ENCODE measurements at places on chromosomes 5 and 9. TPM values are rescaled to one million over a fixed set of nuclear protein-coding genes. Genes with fewer than 3 reads are reported as not detected.

GRCh38 chr9:88090151-88090581, 48.1 kb downstream of the SPATA31C2 start:
- H3K4me1 ChIP-seq, result peaks cover 11% of the 10 kb centered on the region
- peaks cover 3% of the 10 kb centered on the region for H3K27me3 ChIP-seq
- no peak for DNase-seq
- H3K4me3 ChIP-seq, result no peak overlapping the region
- H3K27ac ChIP-seq, result no peak overlapping the region

Gene PTPDC1
- total RNA-seq, result 7.2 TPM

DNA sequence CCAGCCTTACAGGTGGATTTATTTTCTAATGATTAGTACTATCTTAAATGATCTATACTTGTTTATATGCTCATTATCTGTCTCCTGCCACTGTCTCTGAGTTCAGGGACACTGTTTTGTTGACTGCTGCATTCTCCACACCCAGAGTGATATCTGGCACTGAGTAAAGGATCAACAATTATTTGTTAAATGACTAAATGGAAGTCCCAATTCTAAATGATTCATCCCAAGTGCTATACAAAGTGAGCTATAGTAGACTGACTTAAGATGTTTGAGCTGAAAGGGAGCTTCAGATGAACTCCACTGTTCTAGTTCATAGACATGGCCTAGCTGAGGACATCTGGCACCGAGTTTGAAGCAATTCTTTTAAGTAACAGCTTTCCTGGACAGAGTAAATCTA, 40.5 kb downstream of the ITGA2 start:
- no peaks in the 10 kb centered on the region for H3K36me3 ChIP-seq
- no peak overlapping the region for H3K4me3 ChIP-seq
- DNase-seq, result no peak
- H3K27me3 ChIP-seq, result no peaks in the 10 kb centered on the region

Gene ADAMTS2
- 2.1 TPM for total RNA-seq

DNA sequence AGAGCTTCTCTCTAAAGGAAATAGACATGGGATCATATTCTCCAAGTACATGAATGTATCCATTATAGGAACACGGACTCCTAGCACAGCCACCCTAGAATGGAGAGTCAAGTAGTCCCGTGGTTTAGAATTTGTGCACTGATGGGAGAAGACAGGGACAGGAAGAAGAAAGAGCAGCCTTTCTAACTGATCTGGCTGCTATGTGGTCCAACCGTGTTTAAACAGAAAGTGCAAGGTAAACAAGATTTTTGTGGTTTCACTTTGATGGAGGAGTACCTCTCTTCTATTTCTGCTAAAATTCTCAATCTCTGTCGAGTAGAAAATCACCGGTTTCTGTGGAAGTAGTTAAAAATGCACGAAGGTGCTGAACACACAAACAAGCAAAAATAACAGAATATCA, 171.3 kb downstream of the ST8SIA4 start:
- no peaks in the 10 kb centered on the region for H3K27me3 ChIP-seq
- DNase-seq, result no peak
- H3K4me3 ChIP-seq, result no peak overlapping the region
- no peak overlapping the region for H3K27ac ChIP-seq
- no peaks in the 10 kb centered on the region for H3K36me3 ChIP-seq

Gene SLC22A4
- not detected for total RNA-seq

Gene ARL14EPL
- not detected for total RNA-seq

Gene CARTPT
- total RNA-seq, result not detected

DNA sequence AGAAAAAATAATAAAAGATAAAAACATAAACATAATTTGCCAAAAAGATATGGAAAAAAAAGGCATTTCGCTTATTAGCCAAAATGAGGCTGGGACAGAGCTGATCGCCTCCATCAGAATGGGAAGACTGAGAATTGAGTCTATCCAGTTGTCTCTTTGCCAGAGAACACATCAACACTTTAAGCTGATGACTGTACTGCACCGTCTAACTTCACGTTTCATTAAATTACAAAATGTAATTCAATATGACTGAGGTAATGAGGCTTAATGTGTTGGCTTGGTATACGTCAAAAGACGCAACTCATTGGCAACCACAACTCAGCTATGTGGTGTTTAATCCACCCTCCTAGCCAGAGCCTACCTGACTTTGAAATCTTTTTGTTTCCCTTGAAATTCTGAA, 462.7 kb upstream of the CD180 start:
- no peak overlapping the region for H3K4me3 ChIP-seq
- no peaks in the 10 kb centered on the region for H3K27me3 ChIP-seq
- H3K36me3 ChIP-seq, result no peaks in the 10 kb centered on the region

Gene SPINK13
- total RNA-seq, result not detected

DNA sequence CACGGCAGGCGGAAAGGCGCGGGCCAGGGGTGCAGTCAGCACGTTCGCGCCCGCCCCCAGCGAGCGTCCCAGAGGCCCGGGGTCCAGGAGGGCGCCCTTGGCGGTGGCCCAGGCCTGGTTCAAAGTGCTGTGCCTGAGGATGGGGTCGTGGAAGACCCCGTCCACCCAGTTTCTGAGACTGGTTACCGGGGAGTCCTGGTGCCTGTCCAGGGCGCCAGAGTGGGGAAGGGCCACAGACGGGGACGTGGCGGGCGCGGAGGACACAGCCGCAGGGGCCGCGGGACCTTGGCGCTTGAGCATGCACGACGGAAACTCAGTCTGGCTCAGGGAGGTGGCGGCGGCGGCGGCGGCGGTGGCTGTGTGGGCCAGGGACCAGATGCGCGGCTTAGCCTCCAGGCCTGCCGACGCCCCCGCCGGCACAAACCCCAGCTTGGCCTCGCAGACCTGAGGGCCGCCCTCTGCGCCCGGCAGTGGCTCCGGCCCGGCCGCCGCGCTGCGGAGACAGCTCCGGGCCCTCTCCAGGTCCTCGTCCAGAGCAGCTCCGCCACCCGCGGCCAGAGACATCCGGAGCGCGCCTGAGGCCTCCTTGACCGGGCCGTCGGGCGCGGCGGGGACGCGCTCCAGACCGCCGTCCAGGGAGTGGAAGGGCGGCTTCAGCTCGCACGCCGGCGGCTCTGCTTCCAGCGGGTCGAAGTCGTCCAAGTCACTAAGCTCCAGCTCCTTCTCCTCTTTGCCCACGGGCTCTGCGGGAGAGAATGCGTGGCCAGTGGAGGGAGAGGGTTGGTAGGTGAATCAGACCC, 4.5 kb downstream of the IRX4 start:
- no peaks in the 10 kb centered on the region for H3K36me3 ChIP-seq
- peaks cover 6% of the 10 kb centered on the region for H3K4me1 ChIP-seq
- no peak overlapping the region for H3K4me3 ChIP-seq
- H3K27ac ChIP-seq, result no peak overlapping the region

Gene MARCOL
- not detected for total RNA-seq

DNA sequence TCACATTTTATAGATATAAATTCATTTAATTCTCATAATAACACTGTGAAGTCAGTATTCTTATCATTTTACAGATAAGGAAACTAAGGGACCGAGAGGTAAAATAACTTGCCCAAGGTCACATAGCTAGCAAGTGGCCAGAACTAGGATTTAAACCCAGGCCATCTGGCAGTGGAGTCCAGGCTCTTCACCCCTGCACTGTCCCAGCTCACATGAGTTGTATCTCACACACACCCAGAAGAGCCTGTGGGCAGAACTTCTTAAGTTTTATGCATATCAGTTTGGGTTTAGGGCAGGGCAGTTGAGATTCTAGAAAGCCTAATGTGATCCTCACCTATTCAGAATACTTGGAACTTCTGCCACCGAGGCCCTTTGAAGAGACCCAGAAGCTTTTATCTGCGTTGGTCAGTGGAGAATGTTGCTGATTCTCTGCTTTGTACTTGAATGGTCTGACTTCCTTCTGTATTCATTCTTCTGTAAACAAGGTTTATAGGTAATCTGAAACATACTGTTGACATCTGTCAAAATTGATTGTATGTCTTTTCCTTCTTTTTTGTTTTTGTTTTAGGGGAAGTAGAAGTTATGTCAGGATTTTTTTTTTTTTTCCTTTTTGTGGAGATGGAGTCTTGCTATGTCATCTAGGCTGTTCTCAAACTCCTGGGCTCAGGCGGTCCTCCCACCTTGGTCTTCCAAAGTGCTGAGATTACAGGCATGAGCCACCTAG, 75.8 kb downstream of the KIAA1958 start:
- H3K27me3 ChIP-seq, result no peaks in the 10 kb centered on the region
- no peak overlapping the region for H3K27ac ChIP-seq
- no peak for DNase-seq

DNA sequence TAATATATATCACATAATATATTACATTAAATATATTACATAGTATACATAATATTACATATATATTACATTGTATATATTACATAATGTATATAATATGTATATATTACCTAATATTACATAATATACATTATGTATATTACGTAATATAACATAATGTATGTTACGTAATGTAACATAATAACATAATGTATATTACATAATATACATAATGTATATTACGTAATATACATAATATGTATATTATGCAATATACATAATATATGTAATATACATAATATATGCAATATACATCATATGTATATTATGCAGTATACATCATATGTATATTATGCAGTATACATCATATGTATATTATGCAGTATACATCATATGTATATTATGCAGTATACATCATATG, 19.1 kb downstream of the CYLC2 start:
- H3K27me3 ChIP-seq, result no peaks in the 10 kb centered on the region
- H3K4me1 ChIP-seq, result no peaks in the 10 kb centered on the region
- H3K4me3 ChIP-seq, result no peak overlapping the region
- no peaks in the 10 kb centered on the region for H3K36me3 ChIP-seq
- no peak overlapping the region for H3K27ac ChIP-seq
- no peak for DNase-seq

Gene DIRAS2
- not detected for total RNA-seq

DNA sequence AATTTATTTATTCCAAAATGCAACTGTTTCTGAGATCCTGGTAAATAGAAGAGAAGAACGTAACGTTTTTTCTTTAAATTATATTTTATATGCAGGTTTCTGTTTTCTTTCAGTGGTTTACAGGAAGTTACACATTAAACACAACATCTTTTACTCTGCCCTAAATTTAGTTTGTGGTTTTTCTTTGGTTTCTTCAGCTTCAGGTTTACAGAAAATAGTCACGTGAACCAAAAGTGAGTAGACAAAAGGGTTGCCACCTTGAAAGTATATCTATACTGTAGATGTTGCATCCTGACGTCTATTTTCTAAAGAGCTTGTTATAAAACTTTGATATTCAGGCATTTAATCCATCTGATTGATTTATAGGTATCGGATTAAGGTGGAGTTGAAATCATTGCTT, 1236.6 kb downstream of the MAT2B start:
- no peak overlapping the region for H3K4me3 ChIP-seq
- no peak for DNase-seq
- H3K27ac ChIP-seq, result no peak overlapping the region
- H3K36me3 ChIP-seq, result no peaks in the 10 kb centered on the region
- peaks cover 1% of the 10 kb centered on the region for H3K4me1 ChIP-seq

Gene C5orf34
- 4.8 TPM for total RNA-seq

DNA sequence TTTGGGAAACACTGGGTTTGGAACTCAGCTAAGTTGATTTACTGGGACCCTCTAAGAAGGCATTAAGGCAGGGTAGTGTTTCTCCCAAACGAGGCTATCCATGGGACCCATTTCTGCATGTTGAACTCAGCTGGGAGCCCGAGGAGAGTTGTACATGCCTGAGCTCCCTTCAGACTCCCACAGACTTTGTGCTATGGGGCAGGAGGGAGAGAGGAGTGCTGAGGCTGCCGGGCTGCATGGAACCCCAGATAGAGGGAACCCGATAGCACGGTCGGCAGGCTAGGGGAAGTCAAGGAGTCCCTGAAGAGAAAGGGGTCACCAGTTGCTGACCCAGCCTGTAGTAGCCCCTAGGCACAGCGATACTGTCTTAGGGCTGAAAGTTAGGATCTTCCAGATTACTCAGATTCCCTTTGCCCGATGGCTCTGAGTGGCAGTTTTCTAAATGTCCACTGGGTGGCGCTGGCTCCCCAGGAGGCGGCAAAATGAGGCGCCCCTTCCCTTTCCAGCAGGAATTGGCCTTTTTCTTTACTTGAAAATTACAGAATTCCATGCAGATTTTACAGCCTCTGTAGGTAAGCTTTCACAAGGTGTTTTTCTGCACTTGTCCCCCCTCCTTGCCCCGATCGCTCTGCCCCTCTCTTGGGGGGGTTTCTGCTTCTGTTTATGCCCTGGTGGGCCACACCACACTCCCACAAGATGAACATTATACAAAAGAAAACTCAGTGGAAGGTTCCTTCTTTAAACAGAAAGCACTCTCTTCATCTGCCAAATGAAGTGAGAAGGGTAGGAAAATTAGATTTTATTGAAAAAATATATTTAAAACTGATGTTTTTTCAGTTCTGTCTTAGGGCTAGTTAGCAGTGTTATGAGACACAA, 17.8 kb downstream of the NANS start:
- H3K4me1 ChIP-seq, result peaks cover 15% of the 10 kb centered on the region
- H3K4me3 ChIP-seq, result no peak overlapping the region

DNA sequence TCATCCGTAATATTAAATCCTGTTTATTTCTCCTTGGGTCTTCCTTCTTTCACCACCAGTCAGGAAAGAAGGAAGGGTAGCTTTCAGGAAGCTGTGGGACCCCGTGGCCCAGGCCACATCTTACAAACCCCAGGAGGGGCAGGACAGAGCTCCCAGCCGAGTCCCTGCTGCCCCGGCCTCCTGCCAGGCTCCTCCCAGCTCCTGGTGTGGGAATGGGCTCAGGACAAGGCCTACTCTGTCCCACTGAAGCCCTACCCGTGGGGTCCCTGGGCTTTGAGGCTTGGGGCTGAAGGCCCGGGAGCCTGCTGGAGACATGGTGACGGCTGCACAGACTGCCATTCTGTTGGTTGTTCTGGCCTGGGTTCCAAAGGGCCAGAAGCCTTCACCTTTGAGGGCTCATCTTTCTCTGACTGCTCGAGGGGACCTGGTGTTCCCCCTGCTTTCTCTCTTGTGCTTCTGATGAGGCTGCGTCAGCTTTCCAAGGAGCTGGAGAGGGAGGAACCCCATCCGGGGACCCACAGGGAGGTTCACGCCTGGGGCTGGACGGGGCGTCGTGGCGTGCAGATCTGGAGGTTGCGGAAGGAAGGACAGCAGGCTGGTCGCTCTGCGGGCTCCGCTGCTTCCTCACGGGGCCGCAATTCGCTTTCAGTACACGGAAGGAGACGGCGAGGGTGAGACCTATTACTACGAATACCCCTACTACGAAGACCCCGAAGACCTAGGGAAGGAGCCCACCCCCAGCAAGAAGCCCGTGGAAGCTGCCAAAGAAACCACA, 86.6 kb downstream of the COL5A1 start:
- H3K27ac ChIP-seq, result no peak overlapping the region
- H3K4me3 ChIP-seq, result no peak overlapping the region
- no peaks in the 10 kb centered on the region for H3K27me3 ChIP-seq
- no peaks in the 10 kb centered on the region for H3K36me3 ChIP-seq

GRCh38 chr5:149345892-149346222, 558 bp downstream of the GRPEL2 start:
- H3K27ac ChIP-seq, result peak overlapping the region; percentile 92
- DNase-seq, result no peak
- H3K27me3 ChIP-seq, result no peaks in the 10 kb centered on the region
- H3K4me3 ChIP-seq, result peak overlapping the region; percentile 95
- peaks cover 18% of the 10 kb centered on the region for H3K36me3 ChIP-seq
